Activated naive CD8-positive, alpha-beta T cell treated with anti-CD3 and anti-CD28 coated beads, Interleukin-2, amount 10 ng/mL, durations not matched to agents 7 days and 5 days (primary cell): ENCODE measurements at places on chromosomes 4 and X.

DNA sequence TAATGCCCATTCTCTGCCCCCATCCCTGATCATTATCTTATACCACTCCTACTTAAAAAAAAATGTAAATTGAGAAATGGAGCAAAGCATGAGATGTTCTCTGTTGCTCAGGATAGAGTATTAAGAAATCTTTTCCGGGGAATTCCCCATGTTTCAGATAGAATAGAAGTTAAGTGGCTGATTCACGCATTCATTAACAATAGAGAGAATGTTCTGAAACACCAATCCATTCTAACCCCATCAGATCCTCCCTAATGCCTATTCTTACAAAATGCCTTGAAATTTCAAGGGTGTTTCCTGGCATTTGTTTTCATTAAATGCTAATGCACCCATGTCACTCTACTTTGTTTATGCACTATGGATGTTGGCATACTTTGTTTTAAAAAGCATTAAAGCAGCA lies 101.1 kb downstream of the AREG start:
- no peak for DNase-seq

DNA sequence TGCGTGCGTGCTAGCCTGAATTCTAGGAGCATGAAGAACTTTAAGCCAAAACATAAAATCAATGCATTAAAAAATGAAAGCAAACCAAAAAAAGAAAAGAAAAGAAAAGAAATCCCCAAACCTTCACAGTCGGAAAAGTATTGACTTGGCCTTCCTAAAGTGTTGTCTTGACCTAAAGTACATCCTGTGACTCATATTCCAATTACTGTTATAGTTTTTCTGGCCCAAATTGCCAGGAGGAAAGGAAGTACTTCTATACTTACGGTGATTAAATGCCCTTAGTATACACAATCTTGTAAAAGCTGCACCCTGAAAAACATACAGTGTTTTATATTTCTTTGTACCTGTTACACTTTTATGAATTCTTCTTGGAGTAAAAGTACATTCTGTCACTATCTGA lies 512.8 kb downstream of the ANKRD50 start:
- DNase-seq = no peak

GRCh38 chr4:71841336-71841735 lies 57.5 kb upstream of the GC start:
- DNase-seq = no peak

DNA sequence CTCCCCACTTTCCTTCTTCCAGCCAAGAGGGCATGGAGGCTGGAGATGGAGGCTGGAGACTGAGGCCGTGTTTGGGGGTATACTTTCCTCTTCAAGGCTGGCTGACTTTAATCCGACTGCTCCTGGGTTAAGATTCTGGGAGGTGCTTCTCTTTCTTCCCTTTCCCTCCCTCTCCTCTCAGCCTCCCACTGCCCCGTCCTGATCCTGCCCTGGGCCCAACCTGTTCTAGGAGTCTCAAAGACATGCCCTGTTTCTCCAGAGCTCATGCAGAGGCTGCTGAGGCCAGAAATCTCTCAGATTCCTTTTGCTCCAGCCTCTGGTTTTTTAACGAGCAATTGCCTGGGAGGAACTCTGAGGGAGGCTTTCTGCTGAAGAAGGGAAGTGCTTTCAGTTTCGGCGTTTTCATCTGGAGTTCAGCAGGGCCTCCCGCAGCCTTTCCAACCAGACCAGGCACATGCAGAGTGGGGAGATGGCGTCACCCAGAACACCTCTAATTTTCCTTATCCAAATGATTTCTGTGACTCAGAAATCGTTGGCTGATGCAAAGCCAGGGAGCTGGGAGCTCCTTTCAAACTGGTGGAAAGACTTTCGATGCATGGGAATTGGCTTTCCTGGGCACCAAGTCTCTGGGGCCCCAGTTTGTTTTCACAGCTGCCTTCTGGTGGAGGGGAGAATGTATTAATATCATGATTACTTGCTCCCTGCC lies 34.5 kb upstream of the FAM9C start:
- no peak for DNase-seq

- no peak for DNase-seq
Measured at GRCh38 chr4:173171098-173171497, 2.5 kb downstream of the GALNT7 start.
